ENCODE measurements at places on chromosomes 3 and 15. TPM values are rescaled to one million over a fixed set of nuclear protein-coding genes. Genes with fewer than 3 reads are reported as not detected.

DNA sequence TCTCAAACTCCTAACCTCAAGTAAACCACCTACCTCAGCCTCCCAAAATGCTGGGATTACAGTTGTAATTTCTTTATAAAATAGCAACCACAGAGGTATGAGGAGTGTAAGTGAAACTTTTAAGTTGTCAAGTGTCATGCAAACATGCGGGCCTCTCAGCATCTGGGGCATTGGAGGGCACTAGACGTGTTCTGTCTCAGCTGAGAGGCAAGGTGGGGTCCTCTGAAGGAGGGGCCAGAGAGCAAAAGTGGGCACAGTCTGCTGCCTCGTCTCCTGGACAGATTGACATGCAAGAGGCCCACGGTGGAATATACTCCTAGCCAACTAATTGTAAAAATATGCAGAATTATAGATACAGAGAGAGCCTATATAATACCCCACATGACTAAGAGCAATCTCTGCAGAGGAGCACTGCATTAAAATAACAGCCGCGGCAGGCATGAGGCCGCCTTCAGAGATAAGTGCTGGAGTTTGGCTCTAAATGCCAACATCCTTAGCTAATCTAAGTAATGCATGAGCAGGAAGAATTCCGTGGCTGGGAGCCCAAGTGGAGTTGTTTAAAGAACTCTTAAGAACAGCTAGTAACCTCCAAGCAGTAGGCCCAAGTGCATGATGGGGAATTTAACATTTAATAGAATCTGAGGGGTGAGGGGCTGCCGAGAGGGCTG, 87.8 kb upstream of the RNU6-1 start:
- H3K36me3 ChIP-seq = no peaks in the 10 kb centered on the region
- H3K27me3 ChIP-seq = no peaks in the 10 kb centered on the region
- H3K27ac ChIP-seq = no peak overlapping the region
- H3K4me1 ChIP-seq = no peaks in the 10 kb centered on the region

- H3K27me3 ChIP-seq = no peaks in the 10 kb centered on the region
- H3K4me1 ChIP-seq = peaks cover 12% of the 10 kb centered on the region
- H3K36me3 ChIP-seq = peaks cover 7% of the 10 kb centered on the region
Measured at GRCh38 chr3:190424108-190424477, 25.6 kb downstream of the TMEM207 start.

The ESYT3 gene
- total RNA-seq = 3.5 TPM

The FBXL2 gene
- 11.5 TPM for total RNA-seq

GRCh38 chr3:155462672-155463071, 169.2 kb upstream of the STRIT1 start:
- no peak overlapping the region for H3K4me3 ChIP-seq
- DNase-seq = no peak
- no peak overlapping the region for H3K27ac ChIP-seq

DNA sequence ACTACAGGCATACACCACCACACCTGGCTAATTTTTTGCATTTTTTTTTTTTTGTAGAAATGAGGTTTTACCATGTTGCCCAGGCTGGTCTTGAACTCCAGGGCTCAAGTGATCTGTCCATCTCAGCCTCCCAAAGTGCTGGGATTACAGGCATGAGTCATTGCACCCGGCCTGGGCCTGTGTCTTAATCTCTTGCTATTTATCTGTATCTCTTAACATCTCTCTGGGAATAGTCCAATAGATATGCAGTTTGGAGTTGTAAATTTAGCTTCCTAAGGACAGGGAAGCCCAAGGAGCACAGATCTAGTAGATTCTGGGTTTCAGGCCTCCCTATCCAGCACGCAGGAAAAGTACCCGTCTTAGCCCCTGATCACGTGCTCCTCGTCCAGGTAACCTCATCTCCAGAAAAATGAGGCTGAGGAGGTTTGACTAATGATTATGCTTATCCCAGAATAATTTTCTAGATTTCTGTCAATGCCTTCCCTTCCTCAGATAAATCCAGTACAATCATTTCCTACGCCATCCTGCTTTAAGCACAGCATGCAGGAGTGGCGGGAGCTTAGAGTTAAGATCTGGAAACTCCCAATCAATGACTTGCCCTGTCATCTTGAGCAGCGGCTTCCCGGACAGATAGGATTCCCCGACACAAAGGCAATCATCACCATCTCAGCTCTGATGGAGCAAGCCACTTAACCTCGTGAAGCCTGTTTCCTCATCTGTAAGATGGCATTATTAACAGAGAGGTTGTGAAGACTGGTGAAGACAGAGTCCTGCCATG, 12.3 kb upstream of the CTDSPL start:
- H3K4me3 ChIP-seq = no peak overlapping the region
- H3K27me3 ChIP-seq = no peaks in the 10 kb centered on the region
- H3K4me1 ChIP-seq = no peaks in the 10 kb centered on the region
- DNase-seq = no peak
- no peak overlapping the region for H3K27ac ChIP-seq

- no peak overlapping the region for H3K27ac ChIP-seq
- no peaks in the 10 kb centered on the region for H3K27me3 ChIP-seq
- no peak for DNase-seq
Measured at GRCh38 chr3:42116466-42116865, 25.3 kb downstream of the TRAK1 start.

DNA sequence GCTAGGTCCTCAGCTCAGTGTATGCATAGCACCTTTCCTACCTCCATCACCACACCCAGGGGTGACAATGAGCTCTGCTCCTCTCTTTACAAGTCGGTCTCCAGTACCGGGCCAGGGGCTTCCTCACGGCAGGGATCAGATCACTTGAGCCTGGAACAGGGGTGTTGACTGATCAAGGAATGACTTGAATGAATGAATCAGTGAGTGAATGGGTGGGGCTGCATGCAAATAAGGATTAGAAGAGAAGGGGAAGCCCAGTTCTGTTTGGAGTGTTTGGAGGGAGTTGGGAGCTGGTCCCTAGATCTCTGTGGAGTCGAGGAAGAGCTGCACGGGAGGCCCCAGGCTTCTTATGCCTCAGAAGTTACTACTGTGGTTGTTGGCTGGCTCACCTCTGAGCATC, 87.0 kb downstream of the TMEM266 start:
- DNase-seq = no peak
- no peak overlapping the region for H3K4me3 ChIP-seq
- H3K4me1 ChIP-seq = peaks cover 15% of the 10 kb centered on the region
- no peaks in the 10 kb centered on the region for H3K36me3 ChIP-seq

DNA sequence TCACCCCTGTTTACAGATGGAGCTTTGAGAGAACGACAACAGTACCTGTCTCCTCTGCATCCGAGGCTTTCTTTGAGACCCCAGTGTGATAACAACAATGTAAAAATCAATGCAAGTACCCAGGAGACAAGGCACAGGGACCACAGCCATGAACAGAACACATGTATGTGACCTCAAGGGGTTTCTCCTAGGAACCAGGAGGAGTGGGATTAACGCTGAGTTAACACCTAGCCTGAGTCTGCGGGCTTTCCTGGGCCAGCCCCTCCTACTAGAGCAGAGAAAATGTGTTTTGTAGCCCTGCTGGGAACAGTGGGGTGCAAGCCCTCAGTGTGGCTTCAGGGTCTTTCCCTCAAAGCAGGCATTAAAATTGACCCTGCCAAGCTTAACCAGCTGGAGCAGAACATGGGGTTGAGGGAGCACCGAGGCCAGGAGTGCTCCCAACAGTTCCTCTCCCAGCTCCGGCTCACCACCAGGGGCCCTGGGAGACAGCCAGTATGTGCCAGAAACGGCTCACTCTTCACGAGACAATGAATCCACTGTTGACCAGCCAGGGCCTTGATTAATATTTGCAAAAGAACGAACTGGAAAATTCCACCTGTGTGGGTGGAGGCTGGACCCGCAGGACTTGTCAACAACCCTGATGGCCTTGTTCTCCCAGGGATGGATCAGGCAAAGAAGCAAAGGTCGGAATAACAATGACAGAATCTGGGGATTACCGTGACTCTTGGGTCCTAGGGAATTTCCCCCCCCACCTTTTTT, 3.6 kb downstream of the CHDH start:
- H3K27ac ChIP-seq = peak overlapping the region; percentile 83
- H3K4me3 ChIP-seq = peak overlapping the region; percentile 59
- H3K36me3 ChIP-seq = peaks cover 36% of the 10 kb centered on the region

DNA sequence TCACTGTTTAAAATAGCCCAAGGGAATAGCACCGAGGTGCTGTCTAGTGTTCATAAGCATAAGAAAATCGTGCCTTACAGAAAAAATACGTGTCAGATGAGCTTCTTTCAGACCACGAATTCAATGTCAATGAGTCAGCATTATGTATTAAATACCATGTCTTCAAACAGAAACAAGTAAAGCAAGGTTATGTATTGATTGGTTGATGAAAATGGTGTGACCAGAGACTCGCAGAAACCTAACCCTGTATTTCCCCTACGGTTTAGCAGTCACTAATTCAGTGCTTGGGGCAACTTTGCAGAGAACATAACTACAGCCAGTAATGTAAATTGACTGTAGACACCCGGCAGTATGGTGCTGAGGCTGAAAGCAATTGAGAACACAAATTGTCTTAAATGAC, 307.7 kb downstream of the IL5RA start:
- no peaks in the 10 kb centered on the region for H3K36me3 ChIP-seq
- H3K27me3 ChIP-seq = no peaks in the 10 kb centered on the region
- no peak overlapping the region for H3K4me3 ChIP-seq
- no peak overlapping the region for H3K27ac ChIP-seq
- no peaks in the 10 kb centered on the region for H3K4me1 ChIP-seq
- no peak for DNase-seq

DNA sequence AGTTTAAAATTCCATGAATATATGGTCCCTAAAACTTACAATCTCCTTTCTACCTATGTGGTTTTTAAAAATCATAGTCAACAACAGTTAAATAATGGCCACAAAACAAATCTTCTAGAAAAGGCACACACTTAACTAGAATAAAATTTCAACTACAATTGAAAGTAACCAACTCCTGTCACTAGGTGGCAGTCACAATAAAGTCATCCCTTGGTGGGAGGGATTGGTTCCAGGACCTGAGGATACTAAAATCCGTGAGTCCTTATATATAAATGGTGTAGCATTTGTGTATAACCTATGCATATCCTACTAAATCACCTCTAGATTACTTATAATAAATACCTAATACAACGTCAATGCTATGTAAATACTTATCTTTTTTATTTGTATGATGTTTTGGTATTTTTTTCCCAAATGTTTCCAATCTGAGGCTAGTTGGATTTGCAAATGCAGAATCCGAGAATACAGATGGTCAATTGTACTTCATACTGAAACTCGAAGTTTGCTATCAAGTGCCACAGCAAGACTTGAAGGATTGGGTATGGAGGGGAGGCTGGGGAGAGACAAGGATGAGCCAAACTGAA, 172.6 kb downstream of the FMN1 start:
- no peaks in the 10 kb centered on the region for H3K27me3 ChIP-seq
- no peak overlapping the region for H3K4me3 ChIP-seq
- H3K36me3 ChIP-seq = no peaks in the 10 kb centered on the region
- no peak overlapping the region for H3K27ac ChIP-seq
- DNase-seq = peak; percentile 2
- peaks cover 6% of the 10 kb centered on the region for H3K4me1 ChIP-seq

DNA sequence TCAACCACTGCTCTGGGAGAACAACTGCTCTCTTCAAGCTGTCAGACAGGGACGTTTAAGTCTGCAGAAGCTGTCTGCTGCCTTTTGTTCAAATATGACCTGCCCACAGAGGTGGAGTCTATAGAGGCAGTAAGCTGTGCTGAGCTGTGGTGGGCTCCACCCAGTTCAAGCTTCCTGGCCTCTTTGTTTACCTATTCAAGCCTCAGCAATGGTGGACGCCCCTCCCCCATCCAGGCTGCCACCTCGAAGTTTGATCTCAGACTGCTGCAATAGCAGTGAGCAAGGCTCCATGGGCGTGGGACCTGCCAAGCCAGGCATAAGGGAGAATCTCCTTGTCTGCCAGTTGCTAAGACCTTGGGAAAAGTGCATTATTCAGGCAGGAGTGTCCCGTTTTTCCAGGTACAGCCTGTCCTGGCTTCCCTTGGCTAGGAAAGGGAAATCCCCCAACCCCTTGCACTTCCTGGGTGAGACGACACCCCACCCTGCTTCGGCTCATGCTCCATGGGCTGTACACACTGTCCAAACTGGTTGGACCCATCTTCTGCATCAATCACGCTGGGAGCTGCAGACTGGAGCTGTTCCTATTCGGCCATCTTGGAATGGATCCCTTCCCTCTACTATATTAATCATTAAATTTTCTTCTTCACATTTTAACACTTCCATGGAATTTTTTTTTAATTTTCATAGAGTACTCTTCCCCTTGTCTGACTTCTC, 167.0 kb upstream of the UBE2E2 start:
- H3K4me1 ChIP-seq = no peaks in the 10 kb centered on the region
- H3K27me3 ChIP-seq = peaks cover 43% of the 10 kb centered on the region
- peak overlapping the region; percentile 43 for H3K4me3 ChIP-seq
- no peak overlapping the region for H3K27ac ChIP-seq
- H3K36me3 ChIP-seq = no peaks in the 10 kb centered on the region
- DNase-seq = peak; percentile 56
